CD4-positive, alpha-beta T cell treated with Interleukin-15 for 1 hour (primary cell): ENCODE measurements at places on chromosomes 6 and 20.

DNA sequence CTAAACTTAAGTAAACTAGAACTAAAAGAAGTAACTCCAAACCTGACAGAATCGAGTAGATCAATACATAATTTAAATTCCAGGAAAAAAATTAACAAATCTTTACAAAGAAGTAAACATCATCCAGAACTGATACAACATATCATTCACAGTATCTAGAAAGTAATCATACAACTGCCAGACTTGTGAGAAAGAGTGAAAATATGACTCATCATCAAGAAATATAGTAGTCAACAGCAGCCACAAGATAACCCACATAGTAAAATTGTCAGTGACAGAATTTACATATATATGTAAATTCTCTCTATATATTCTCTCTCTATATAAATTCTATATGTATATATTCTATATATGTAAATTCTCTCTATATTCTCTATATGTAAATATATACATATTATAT, 242.8 kb upstream of the RGS17 start:
- DNase-seq = no peak

GRCh38 chr6:3806169-3806922, 42.8 kb upstream of the FAM50B start:
- DNase-seq = no peak

- no peak for DNase-seq
These were observed 46.3 kb downstream of the OR2B2 start for GRCh38 chr6:27865850-27866356.

DNA sequence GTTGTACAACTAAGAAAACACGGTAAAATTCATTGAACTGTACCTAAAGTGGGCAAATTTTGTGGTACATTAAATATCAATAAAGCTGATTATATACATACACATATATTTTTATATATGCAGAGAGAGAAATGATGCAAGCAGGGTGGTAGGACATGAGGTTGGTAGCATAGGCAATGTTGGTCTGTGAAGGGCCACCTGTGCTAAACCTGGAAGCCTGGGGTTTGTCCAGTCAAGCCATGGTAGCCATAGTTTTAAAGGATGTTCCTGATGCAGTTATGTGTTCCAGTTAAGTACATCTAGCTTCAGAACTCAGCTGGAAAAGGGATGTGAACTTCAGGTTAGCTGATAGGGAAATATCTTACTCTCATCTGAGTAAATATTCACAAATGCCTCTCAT, 60.1 kb downstream of the TRIM38 start:
- DNase-seq = no peak

DNA sequence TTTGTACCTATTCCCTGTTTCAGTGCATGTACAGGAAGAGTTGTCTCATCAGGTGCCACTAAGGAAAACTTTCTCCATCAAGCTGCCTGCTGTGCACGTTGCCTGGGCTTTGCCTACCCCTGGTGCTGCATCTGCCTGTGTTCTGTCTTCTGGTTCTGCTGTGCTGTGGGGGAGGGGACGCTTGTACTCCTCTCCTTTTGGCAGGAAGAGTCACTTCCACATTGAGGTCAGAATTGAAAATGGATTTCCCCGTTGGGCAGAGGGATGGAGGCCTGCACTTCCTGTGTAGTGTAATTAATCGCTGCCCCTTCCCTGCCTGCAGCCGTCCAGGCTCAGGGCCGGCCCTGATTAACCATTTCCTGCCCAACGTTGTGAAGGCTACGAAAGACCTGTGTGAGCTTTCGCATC, 153.3 kb downstream of the SCML4 start:
- peak; percentile 66 for DNase-seq

DNA sequence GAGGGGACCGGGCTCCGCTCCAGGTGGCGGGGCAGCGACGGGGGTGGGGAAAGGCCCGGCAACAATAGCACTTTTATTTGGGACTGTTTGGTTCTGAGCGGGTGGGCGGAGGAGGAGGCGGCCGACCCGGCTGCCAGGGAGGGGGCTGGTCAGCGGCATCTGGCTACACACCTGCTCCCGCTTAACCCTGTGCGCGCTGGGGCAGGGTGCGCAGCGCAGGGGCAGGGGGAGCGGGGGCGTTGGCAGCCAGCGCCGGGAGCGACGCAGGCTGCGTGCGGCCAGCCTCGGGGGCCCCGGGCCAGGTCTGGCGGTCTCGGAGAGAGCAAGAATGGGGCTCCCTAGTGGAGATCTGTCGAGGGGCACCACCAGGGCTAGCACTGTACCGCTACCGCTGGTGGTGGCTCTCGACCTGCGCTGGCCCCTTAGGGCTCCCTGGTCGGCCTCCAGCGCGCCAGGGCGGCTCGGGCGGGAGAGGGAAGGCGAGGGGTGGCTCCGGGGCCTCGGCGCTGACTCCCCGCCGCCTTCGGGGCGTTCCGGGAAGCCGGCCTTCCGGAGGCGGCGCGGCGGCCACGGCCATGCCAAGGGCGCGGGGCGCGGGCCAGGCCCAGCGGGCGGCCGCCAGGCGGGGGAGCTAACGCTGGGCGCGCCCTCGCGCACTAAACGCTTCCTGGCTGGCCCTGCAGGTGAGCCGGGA, 92.4 kb downstream of the NCR2 start:
- DNase-seq = peak; percentile 33

GRCh38 chr20:3539311-3540107, 68.7 kb downstream of the ATRN start:
- DNase-seq = no peak

GRCh38 chr6:111175109-111175508, 87.8 kb downstream of the SLC16A10 start:
- no peak for DNase-seq

DNA sequence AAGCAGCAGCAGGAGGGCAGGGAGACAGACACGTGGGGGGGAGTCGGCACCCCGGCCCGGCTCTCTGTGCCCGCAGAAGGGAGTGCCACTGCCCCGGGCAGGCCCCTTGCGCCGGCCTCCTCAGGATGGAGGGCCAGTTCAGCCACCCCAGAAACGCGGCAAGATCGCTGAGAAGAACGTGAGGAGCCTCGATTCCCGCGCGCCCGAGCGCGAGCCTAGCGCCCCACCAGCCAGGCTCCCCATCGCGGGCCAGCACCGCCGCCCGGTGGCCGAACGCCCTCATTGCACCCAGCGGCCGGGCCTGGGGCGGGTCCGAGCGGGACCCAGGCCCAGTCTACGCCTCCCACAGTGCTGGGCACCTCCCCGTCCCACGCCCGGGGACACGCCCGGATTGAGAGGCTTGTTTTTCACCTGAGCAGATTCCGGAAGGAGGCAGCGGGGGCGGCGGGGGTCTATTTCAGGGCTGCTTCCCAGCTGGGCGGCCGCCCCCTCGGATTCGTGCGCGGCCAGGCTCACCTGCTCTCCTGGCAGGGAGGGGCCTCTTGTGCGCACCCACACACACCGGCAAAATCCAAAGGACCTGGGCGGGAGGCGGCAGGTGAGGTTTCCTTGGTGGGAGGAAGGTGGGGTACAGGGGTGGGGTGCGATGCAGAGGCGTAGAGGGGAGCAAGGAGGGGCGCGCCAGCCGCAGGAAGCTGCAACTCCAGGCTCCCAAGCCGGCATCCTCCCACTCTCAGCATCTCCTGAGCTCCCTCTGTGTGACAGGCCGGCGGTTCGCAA, 9.0 kb upstream of the GRM4 start:
- peak; percentile 44 for DNase-seq

DNA sequence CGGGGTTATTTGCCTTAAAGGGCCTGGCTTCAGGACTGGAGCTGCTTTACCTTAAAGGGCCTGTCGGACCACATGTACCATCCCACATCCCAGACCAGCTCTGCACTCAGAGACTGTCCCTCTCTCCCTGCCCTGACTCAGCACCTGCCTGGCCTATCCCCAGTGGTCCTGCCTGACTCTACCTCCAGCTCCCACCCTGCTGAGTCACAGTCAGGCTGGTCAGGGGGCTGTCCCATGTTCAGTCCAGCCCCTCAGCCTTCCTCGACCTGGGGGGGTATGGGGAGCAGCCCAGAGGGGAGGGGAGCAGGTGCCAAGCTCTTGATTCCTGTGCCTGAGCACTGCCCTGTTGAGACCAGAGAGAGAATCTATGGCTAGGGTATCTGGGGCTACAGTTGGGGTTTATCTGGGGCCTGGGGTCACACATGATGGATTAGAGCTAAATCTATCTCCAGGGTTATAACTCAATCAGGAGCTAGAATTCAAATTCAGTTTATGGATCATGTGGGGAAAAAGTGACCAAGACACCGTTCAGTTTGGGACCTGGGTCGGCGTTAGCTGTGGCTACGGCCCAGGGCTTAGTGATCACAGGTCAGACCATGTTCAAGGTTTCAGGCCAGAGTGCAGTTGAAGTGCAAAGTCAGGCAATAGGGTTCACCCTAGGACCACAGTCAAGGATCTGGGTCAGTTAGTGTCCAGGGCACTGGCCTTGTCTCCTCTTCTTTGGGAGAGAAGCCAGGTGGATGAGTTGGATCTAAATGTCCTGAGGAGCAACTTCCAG, 9.4 kb upstream of the TRIB3 start:
- no peak for DNase-seq

GRCh38 chr6:125961117-125961516, 4.5 kb downstream of the HINT3 start:
- DNase-seq = no peak

- DNase-seq = no peak
These were observed 37.3 kb downstream of the TFEB start for GRCh38 chr6:41697861-41698781.

- no peak for DNase-seq
These were observed at the start of gene KCNK15 for GRCh38 chr20:44745598-44746366. Gene KCNK15 (plus strand): TSS chr20:44745865. CDS start chr20:44745911, 46 bp downstream.

DNA sequence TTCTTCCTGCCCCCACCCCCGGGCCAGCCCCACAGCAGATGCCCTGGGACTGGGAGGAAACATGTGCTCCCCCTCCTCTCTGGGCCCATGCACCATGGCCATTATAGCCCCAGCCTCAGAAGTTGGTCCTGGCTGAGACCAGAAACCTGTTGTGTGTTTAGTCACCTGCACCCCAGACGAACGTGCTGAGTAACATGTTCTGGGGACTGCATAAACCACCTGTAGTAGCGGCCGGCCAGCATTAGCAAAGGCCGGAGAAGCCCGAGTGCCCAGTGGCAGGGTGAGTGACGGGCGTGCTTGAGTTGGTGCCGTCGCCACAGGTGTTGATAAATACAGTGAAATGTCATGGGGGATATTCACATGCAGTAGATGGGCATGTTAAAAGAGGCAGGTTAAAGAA, 73.9 kb downstream of the TCP11 start:
- no peak for DNase-seq
